Hippocampal formation (tissue), 2 donors: ENCODE measurements at places on chromosomes 12 and 14.

- DNase-seq: no peak
Measured at GRCh38 chr14:56474419-56475022, 105.1 kb upstream of the TMEM260 start.

- DNase-seq: no peak
Measured at GRCh38 chr14:40003773-40004172, 571.5 kb upstream of the FBXO33 start.

DNA sequence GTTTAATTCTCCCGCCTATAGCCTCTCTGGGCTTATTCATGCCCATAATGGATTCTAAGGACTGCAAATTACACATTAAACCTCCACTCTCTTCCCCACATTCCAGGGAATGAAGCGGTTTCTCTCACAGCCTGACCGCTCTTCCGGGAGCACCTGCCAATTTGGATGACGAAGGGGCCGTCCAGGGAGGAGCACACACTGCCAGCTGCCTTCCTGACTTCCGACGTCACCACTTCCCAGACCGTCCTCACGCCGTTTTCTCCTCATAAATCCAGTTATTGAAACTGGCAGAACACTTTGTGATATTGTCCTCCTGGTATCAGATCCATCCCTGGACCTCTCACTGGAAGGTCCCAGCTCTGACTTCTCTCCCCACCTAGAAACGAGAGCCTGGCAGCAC lies 87.6 kb downstream of the GCH1 start:
- no peak for DNase-seq

DNA sequence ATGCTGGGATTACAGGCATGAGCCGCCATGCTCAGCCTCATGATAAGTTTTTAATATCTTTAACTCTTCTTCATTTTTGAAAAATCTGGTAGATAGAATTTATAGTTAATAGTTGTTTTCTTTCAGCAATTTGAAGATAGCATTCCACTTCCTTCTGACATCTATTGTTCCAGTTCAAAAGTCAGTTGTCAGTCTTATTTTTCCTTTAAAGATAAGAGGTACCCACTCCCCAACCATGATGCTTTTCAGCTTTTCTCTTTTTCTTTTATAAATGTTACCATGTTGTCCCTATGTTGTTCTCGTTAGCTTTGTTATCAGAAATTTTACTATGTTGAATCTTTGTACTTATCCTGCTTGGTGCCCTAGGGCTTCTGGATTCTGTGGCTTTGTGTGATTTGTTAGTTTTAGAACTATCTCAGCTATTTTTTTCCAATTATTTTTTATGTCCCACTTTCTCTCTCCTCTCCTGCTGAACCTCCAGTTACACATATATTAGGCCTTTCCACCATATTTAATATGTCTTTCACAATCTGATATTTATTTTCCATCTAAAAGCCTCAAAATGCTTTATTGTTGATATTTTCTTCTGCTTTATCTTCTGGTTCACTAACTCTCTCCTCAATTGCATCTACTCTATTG lies 181.6 kb upstream of the FOXN3 start:
- no peak for DNase-seq

DNA sequence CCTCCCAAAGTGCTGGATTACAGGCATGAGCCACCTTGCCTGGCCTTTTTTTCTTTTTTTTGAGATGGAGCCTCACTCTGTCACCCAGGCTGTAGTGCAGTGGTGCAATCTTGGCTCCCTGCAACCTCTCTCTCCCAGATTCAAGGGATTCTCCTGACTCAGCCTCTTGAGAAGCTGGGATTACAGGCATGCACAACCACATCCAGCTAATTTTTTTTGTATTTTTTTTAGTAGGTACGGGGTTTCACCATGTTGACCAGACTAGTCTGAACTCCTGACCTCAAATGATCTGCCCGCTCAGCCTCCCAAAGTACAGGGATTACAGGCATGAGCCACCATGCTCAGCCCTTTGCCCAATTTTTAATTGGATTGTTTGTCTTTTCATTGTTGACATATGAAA lies 58.0 kb downstream of the SINHCAF start:
- no peak for DNase-seq

DNA sequence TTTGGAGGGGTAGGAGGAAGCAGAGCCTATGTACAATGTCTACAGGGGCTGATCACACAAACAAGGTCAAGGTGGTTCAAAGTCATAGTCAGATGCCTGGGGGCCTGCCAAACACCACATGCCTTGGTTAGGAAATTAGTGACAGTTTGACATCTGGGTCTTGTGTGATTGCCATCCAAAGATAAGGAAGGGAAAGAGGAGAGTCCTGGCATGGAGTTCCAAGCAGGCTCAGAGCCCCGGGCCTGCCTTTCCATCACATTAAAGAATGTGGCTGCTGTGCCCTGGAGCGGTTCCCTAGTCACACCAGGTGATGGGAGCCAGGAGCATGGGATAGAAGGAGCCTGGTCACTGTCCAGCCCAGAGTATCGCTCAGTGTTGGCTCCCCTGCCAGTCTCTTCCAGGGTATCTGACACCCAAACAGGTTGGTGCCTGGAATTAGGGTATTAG lies 53.6 kb upstream of the BCL2L14 start:
- DNase-seq: no peak

GRCh38 chr12:89390802-89391673 lies 38.7 kb upstream of the DUSP6 start:
- DNase-seq: no peak

GRCh38 chr12:62106547-62107185 lies 153.5 kb upstream of the USP15 start:
- no peak for DNase-seq

DNA sequence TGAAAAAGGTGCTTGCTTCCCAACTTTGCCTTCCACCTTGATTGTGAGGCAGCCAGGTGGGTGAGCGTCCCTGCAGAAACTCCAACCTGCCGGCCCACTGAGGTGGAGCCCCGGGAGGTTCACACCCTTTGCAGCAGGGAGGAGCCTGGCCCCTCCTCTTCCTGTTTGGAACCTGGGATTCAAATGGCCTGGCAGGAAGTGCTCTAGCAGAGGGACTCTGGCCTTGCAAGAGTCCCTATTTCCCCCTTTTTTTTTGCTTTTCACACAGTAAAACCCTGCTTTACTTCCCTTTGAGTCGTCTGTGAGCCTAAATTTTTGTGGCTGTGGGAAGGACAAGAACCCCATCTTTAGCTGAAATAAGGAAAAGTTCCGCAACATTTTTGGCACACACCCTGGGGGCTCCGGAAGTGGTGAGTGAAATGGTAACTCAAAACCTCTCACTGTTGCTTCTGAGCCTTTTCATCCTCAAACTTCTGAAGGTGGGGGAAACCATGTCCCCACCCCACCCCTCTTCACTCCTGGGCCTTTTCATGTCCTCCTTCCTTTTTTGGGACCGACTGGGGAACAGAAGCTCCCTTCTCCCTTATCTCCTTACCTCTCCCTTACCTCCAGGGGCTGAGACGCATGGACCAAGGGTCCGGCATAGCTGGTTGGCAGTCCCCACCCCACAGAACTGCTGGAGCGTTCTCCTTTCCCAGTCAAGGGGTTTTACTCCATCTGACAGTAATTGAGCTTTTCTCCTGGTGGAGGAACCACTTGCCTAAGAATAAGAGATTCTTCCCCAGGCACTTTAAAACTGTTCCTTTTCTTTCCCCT lies 102.0 kb downstream of the KCNMB4 start:
- no peak for DNase-seq
